ENCODE measurements at places on chromosomes 16 and 17.

DNA sequence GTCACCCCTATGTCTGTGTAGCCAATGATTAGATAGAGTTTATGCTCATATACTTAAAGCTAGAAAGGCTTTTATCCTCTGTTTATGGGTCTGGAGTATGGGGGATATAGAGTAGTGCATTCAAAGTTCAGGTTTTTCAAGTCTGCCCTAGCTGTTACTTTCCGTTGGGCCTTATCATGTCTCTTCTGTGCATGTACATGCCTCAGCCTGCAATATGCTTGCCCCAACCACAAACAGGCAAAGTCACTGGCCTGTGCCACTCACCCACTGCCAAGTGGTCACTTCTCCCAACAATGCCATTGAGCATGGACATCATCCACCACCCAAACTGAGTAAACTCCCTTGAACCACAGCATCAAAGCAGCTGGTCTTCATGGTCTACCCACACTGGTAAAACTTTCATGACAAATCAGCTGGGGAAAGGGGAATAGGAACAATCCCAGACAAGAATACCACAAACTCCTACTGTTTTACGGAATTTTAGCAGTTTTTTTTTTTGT, 70.3 kb upstream of the C17orf78 start:
- DNase-seq, result no peak

DNA sequence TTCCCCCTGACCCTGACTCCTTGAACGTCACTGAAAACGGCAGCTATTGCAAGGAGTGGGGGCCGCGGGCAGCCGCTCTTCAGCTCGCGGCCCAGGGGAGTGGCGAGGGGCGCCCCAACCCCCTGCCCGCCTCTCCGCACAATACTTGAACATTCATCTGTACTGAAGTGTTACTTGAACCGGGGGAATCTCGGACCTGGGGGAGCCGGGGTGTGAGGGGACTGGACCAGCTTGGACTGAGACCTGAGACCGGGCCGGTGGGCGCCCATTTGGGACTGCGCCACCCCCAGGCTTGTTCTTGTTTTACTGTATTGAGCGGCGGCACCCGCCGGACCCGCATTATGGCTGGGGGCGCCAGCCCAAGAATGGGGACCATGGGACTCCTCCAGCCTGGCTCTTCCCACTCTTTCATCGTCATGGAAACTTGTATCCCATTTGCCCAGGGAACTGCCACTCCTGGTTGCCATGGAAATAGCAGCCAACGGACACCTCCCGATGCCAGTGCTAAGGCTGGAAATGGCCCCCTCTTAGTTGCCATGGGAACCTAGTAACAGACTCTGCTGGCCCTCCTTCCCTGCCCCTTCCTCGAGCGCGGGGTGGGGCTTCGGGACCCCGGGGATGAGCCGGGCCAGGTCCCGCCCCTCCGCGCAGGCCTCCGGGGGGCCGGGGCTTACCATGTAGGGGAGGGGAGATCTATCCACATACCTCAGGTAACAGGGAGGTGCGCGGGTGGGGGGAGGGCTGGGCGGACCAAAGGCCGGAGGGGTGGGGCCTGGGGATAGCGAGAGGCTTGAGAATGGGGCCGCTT, 805 bp upstream of the ORAI3 start:
- peak; percentile 94 for DNase-seq

DNA sequence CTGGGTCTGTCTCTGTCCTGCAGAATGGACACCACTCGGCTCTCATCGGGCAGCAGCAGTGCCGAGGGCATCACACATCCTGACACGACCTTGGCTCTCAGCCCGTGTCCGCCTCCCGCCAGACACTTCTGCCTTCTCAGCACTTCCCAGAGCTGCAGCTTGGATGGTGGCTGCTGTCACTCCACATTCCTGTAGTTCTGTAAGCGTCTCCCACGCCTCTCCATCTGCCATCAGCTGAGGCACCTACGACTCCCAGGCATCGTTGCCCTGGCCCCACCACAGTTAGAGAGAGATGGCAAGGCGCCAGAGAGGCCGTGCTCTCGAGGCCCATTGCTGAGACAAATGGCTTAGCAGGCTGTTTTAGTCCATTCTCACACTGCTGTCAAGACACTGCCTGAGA, 195.9 kb upstream of the CHMP6 start:
- DNase-seq, result no peak

DNA sequence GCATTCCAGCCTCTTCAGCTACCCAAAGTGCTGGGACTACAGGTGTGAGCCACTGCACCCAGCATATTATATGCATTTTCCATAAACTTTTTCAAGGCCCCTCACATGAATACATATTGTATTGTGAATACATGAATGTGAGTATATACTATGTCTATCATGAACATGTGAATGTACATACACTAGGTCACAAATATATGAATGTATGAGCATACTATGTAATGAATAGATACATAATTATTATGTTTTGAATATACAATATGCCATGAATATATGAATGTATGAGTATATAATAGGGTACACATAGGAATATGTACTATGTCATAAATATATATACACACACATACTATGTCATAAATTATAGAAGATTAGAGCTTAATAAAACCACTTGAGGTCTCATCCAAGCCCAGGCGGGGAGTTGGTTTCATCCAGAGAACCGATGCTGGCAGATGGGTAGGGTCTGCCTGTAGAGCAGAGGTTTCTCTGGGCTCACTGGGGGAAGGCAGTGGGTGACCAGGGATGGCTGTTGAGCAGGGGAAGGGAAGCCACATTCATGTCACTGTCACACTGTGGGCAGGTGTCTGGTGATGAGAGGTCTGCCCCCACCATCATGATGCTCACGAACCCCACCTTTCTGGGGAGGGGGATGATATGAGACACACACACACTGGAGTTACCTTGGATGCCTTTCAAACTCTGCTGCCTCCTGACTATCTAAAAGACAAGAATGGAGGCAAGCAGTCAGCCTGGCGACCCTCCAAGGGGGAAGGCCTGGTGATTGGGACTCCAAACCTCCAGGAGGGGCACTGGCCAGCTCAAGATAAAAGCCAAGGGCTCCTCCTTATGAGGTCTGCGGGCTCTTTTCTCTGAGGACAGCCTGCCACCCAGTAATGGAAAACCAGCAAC, 7.3 kb downstream of the C16orf95 start:
- no peak for DNase-seq

- no peak for DNase-seq
Measured at GRCh38 chr16:80198311-80199299, 342.2 kb upstream of the DYNLRB2 start.

DNA sequence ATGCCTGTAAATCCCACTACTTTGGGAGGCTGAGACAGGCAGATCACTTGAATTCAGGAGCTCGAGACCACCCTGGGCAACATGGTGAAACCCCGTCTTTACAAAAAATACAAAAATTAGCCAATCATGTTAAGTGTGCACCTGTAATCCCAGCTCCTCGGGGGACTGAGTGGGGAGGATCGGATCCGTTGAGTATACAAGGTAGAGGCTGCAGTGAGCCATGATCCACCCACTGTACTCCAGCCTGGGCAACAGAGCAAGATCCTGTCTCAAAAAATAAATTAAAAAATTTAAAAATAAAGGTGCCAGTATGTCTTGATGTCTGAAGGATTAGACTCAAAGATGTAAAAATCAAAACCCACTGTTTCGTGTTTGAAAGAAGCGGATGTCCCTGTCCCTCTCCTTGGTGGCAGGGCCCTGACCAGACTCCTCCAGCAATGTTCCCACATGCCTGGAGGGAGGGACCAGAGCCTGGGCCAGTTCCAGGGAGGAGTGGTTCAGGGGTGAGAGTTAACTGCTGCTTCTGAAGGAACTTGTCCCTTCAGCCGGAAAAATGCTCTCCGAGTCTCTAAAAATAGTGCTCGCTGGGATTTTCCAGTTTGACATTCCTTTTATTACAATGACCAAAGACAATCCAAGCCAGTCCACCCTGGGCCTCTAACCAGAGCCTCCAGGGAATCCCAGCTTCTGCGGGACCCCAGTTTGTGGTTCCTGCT, 9.4 kb upstream of the CMTM4 start:
- no peak for DNase-seq

- no peak for DNase-seq
Measured at GRCh38 chr16:74666010-74666421, 661 bp downstream of the RFWD3 start.

- DNase-seq, result no peak
Measured at GRCh38 chr17:41928693-41929251, 1.6 kb upstream of the ODAD4 start.

- DNase-seq, result no peak
Measured at GRCh38 chr17:78883089-78883532, 19.9 kb downstream of the CEP295NL start.

- DNase-seq, result peak; percentile 77
Measured at GRCh38 chr17:48101012-48101720, at the start of gene CBX1. TSS of gene CBX1 (minus strand) at chr17:48101478. CDS start at chr17:48077004, 24,474 bp downstream.

- no peak for DNase-seq
Measured at GRCh38 chr16:78836802-78837491, 737.5 kb downstream of the WWOX start.

- peak; percentile 23 for DNase-seq
Measured at GRCh38 chr17:2634361-2634960, 41.0 kb downstream of the PAFAH1B1 start.

DNA sequence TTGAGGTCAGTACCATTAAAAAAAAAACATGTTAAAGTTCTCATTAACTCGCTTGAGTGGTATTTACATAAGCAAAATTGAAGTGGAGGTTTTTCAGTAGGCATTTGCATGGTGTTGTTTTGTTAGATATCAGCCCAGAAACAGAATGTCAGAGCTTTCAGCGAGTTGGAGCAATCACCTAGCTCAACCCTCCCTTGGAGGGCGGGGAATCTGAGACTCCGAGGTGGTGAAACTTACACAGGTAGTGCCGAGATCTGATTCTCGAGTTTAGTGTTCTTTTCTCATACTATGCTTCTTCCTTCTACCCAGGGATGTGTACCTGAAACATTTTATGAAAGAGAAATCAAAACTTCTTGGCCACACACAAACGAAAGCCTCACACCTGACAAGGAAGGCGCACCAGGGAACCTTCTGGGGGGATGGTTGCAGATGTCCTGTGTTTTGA, 6.6 kb downstream of the SEC14L1 start:
- no peak for DNase-seq

DNA sequence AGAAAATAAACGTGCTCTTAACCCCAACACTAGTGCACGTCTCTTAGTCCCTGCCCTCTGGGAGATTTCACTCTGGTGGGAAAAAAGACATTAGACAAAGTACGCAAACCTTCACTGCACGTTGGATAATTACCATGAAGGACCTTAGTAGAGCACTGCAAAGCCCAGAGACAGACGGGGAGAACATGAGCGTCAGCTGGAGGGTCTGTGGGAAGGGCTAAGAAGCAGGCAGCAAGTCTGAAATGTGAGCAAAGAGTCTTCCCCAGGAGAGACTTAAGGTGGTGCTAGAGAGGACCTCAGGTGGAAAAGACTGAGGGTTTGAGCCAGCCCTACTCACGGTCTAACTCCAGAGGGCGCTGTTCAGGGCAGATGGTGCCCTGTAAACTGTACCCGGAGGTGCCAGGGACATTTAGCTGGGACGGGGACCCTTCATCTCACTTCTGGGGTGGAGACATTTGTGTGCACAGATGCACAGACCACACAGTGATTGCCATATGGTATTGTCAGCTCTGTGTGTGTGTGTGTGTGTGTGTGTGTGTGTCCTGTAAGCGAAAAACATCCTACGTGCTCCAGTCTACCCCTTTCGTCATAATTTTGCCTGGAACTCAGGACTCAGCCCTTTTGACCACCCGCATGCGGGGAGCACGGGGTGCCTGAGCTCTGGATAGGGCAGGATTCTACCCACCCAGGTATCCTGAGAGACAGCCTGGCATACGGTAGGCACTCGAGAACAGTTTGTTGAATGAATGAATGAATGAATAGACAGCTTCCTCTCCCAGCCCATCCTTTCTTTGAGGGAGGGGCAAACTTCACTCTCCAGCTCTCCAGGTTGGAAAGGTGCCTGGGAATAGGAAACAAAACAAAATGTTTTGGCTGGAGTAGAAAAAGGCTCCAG, 10.1 kb upstream of the STAC2 start:
- no peak for DNase-seq

DNA sequence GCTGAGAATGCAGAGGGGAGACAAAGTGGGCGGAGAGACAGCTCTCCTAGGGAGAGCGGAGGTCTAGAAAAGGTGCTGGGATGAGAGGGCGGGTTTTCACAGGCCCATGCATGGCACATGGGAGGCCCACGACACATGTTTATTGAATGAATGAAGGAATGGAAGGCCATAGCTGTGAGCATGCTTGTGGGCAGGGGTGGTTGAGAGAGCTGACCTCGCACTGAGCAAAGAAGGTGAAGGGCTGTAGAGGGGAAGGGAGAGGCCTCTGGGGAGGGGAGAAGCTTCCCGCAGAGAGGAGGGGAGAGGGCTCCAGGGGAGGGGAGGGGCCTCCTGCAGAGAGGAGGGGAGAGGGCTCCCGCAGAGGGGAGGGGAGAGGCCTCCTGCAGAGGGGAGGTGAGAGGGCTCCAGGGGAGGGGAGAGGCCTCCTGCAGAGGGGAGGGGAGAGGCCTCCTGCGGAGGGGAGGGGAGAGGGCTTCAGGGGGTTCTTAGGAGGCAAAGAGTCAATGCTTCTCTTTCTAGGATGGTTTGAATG, 27.3 kb downstream of the SDK2 start:
- no peak for DNase-seq

DNA sequence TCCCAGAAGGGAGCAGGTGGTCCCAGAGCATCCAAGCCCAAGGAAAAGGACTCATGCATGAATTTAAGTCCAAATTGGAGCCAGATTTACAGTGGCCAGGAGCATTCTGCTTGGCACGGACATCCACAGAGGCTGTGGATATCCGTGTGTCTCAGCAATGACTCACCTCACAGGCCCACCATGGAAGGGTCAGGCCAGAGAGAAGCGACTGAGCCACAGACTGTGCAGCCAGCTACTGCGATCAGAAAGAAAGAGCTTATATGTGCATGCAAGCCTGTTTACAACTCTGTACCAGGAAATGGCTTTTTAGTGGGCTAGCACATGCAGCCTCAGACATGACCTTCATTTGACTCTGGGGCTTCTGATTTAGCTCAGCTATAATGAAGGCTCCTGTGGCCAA, 231.0 kb downstream of the C16orf95 start:
- no peak for DNase-seq

- DNase-seq, result no peak
Measured at GRCh38 chr16:58318391-58318790, 23.6 kb upstream of the PRSS54 start.

DNA sequence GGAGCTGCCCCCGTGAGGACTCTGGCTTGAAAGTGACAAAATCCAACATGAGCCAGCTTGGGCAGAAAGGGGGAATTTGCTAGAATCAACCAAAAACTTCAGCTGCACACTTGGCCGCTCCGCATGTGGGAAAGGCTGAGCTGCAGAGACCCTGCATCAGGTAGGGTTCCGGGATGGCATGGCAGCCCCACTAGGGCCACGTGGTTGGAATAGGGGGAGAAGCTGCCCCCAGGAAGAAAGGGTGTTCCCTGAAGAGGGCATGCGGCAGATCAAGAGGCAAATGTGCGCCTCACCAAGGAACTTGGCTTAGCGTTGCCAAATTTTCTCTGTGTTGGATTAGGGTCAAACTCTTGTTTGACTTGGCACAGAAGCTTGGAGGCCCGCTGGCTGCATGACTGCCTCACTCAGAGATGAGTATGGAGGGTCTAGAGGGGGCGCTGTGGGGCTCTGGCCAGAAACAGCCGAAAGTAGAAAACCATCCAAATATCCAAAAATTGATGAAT, 29.2 kb upstream of the WFIKKN2 start:
- DNase-seq, result no peak

Measured in non-pigmented ciliary epithelial cell (primary cell).